ENCODE measurements at places on chromosomes 5 and 9. TPM values are rescaled to one million over a fixed set of nuclear protein-coding genes. Genes with fewer than 3 reads are reported as not detected.
A peak's percentile ranks its signal among the peaks of the same experiment; 100 is the strongest.

- DNase-seq: no peak
These were observed 58.7 kb downstream of the FAT2 start for GRCh38 chr5:151532416-151532815.

DNA sequence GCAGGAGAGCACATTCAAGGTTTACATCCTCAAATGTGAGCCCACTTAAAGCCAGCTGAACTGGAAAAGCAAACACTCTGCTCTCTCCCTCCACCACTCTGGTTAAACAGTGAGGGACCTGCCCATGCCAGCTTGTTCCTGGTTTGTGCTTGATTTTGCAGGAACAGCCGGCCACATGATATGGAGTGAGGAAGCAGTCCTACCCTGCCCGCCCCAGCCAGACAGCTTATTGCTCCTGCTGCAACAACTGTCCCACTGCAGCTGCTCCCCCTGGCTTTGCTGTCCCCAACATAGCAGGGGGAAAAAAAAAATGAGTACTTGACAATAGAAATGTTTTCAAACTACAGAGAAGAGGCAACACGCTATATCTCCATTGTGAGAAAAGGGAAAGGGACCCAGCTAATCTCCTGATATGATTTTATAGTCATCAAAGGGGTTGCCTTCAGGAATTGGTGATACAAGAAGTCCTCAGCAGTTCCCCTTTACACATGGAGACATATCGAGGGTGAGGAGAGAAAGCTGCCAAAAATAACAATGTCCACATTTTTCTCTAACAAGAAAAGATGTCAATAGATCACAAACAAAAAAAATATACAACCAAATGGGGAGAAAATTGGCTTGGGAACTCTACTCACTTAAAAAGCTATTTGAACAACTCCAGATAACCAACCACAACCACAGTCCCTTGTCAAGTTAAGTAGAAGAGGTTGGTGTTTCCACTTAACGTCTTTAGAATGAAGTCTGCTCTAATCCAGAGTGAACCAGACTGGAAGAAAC is 4.6 kb downstream of the MYO10 start:
- DNase-seq: no peak

The DBH gene
- polyA plus RNA-seq: 0.90 TPM

The HTR1A gene
- polyA plus RNA-seq: not detected

DNA sequence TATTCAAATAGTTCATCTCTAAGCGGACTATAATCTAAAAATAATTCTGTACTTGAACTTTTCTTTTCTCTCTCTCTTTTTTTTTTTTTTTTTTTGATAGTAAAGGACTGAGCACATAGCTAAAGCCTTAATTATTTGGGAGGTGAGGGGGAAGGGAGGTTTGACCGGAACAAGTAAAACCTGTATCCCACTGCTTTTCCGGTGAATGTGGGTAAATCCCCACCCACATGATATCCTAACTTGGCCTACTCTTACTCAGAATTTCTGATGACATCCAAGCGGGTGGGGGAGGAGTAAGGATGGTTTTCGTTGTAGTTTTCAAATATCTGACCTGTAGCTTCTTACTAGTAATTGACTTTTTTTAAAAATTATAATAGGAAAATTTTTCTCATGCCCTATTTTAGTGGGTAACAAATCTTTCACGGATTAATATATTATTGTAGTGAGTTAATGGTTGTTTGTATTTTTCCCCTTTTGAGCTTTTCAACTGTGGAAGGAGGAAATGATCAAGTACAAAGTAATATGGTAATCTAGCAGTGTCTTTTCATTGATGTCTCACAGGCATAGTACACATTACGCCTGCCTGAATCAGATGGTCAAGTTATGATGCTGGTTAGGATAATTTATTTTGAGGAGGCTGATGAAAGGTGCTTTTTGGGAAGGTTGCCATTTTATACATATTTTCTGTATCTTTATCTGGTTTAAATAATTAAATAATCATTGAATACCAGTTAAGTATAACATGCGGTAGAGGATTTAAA is 2.2 kb upstream of the ELL2 start:
- no peak for DNase-seq

GRCh38 chr9:94139672-94140417 is 55.6 kb downstream of the PTPDC1 start:
- DNase-seq: peak; percentile 71

DNA sequence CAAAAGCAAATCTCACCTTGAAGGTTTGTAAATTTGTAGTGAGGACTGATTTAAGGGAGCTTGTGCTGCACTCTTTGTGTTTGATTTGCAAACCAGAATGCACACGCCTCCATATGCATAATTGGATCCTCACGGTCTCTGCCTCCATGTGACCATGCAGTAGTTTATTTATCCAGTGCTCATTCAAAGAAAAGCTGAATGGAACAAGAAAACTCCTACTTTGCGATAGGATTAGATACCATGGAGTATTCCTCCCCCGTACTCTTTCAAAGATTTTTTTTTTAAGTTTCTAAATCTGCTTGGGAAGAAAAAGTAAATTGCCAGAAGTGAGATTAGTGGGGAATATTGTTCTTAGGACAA is 290.4 kb upstream of the TUT7 start:
- no peak for DNase-seq

The CHMP5 gene
- 115 TPM for polyA plus RNA-seq

- DNase-seq: peak; percentile 80
These were observed 19.0 kb upstream of the FAM169A start for GRCh38 chr5:74885170-74885569.

DNA sequence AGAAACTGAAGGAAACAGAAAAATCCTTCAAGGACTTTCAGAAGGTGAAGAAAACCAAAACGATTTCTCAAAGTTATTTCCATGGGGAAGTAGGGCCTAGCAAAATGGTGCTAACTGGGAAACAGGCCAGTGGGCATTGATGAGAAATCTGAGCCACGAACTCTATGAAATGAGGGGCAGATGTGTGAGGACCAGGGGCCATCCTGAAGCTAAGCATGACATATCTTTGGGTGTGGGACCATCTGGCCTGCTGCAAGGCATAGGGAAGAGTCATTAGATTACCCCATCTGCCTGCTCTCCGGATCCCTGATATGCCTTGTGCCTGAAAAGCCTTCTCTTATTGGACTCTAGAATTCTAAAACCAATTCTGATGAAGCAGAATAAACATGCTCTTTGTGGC is 143.8 kb downstream of the PALM2AKAP2 start:
- no peak for DNase-seq

DNA sequence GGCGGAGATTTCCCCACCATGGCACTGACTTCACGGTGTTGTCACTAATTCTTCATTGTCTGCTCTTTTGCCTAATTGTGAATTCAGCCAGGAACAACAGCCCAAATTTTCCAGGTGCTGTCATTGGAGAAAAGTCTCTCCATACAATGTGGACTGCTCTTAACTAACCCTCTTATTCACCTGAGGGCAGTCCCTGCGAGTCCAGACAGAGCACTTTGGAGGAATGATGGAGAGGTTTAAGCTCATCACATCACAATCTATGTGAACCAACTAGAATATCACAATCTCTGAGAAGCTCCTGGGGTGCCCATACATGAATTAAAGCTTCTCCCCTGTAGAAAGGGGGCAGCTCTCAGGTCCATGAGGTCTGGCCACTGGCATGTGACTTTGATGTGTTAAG is 56.4 kb downstream of the MTX3 start:
- no peak for DNase-seq

- no peak for DNase-seq
These were observed 718.2 kb downstream of the SEMA5A start for GRCh38 chr5:8827696-8828095.

The PCDHB12 gene
- polyA plus RNA-seq: 4.6 TPM

DNA sequence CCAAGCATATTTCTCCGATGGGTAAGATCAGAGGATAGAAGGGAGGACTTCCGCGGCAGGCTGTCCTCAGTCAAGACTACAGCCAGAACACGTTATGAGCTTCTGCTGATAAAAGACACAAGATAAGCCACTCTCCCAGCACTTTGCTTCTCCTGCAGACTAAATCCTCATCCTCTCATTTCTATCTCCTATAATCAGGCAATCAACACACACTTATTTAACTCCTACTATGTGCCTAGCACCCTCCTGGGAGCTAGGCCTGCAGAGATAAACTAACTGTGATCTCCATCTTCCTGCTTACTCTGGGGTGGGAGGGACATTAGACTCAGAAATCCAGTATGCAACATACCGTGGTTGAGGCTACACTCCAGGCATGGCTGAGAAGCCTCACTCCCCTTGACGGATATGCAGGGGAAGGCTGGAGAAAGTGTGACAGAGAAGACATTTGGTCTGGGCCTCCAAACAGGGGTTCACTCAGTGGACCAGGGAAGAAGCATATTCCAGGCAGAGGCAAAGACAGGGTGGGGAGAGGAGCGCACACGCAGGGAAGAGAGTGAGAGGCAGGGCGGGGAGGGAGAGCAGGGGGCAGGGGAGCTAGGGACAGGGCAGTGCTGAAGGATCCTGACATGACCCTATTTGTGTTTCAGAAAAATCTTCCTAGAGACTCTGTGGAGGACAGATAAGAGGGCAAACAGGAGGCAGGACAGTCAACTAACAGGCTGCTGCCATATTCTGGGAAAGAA is 274.1 kb downstream of the DENND1A start:
- no peak for DNase-seq

- DNase-seq: no peak
These were observed 27.0 kb downstream of the ADGRD2 start for GRCh38 chr9:124477211-124477647.

The DMRT3 gene
- 1.5 TPM for polyA plus RNA-seq

- no peak for DNase-seq
These were observed 259.7 kb upstream of the ZNF608 start for GRCh38 chr5:125006011-125006685.

The LPAR1 gene
- polyA plus RNA-seq: 25.9 TPM

DNA sequence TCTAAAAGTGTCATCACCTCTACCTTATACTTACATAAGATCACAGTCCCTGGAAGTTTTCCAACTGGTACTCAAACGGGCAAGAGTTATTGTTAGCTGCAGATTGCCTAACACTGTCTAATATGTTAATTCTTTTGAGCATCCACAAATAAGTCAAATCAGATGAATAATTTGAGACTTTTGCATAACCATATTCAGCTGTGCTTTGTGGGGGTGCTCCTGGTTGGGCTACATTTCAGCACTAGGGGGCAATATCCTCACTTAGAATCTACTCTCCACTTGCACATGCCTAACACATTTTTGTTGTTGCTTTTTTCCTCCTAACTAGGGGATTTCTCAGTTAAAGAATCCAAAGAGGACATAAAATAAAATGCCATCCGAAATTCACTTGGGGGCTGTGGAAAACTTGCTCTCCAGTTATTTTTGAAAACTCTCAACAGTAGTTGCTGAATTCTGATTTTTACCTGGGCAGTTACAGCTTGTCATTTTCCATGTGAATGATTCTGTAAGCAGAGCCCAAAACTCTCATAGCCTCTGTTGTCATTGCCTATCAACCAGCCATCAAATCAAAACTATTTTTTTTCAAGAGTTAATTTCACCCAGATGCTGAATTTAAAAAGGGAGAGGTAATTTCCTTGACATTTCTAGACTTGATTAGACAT is 71.5 kb downstream of the TRIM36 start:
- DNase-seq: peak; percentile 34

- no peak for DNase-seq
These were observed 5.3 kb downstream of the PRXL2C start for GRCh38 chr9:96649620-96650324.

GRCh38 chr5:169904059-169904458 is 76.2 kb downstream of the INSYN2B start:
- no peak for DNase-seq

The COL5A1 gene
- 77.3 TPM for polyA plus RNA-seq

The LCN1 gene
- polyA plus RNA-seq: not detected

DNA sequence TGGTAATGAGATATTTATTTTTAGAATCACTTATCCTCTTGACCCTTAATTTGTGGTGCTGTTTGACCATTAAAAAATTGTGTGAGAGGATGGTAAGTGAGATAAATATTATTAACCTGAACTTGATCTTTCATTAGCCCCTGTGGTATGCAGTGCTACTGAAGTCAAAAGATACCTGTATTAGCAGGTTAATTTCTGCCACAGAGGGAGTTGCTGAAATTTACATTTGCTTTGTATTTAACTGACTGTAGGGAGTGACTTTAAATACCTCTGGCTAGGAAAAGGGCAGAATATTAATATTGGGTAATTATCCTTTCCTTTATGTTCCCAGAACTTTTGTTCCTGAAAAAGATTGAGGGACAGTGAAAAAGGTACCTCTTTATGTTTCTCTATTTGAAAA is 133.6 kb downstream of the CHSY3 start:
- DNase-seq: no peak

DNA sequence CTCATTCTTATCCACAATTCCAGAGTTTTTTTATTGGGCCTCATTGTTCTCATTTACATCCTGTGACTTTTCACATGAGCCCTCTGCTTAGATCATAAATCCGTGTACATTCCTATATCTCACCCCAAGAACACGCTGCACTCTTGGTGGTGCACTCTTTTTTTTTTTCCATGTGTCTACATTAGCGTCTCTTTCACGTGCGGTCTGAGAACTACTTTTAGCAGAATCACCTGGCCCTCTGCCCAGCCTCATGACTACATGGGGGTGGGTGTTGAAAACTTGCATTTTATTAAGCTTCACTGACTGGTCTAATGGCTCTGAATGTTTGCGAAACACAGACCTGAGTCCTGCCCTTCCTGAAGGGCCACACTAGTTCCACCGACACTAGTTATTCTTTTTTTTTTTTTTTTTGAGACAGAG is 18.6 kb downstream of the C9orf57 start:
- DNase-seq: no peak

DNA sequence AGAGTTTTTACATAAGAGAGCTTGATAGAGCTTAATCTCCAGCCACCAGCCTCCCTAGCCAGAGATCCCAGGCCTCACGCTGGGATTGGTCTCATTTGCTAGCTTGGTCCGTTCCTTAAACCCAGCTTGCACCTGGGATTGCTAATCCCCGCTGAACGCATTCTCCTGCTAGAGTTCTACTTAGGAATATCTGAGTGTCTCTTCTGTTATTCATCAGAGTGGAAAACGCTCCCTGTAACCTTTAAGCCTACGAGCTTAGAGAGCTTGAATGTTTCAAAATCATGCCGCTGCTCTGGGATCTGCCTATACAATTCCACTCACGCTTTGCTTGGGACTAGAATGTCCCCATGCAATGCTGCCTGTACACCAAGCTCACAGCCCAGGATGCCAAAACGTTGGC is 201.8 kb downstream of the NSG2 start:
- DNase-seq: no peak

The QRFP gene
- 0.30 TPM for polyA plus RNA-seq

The ACOT12 gene
- polyA plus RNA-seq: 1.2 TPM

The ENC1 gene
- polyA plus RNA-seq: 102 TPM

DNA sequence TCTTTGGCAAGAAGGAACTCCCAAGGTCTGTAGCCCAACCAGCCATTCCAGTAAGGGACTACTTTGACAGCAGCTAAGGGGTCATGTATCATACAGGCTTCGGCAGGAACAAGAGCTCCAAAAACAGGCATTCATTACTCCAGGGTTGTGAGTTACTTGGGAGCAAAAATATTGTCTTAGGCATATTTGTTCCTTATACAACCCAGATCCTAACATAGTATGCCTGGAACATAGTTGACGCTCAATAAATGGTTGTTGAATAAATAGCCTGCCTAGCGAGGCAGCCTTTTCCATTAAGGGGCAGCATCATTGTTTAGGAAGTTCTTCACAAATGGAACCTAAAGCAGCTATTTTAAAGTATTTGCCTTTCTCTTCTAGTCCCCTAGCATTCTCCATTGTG is 35.8 kb upstream of the FER start:
- no peak for DNase-seq

The RNF130 gene
- polyA plus RNA-seq: 69.9 TPM
